CD4-positive, alpha-beta T cell treated with Interleukin-10 for 1 hour (primary cell): ENCODE measurements at places on chromosomes 1 and 21.
A peak's percentile ranks its signal among the peaks of the same experiment; 100 is the strongest.

- DNase-seq, result no peak
These were observed 83.4 kb downstream of the SLC16A1 start for GRCh38 chr1:112872551-112872962.

DNA sequence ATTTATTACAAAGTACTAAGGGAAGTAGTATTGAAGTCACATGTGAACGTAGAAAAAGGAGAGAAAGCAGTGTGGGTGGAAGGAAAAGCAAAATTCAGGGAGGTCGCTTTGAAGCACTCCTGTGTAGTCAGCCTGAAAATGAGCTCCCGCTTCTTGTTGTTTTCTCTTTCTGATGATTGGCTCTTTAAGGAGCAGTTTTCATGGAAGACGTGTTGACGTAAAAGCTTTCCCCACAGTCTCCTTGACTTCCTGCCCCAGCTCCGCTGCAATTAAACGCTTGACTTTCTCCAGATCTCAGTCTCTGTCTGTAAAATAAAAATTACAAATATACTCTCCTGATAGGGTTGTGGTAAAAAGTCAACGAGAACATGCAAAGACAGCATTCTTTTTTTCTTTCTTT is 661.5 kb upstream of the ZP4 start:
- no peak for DNase-seq

DNA sequence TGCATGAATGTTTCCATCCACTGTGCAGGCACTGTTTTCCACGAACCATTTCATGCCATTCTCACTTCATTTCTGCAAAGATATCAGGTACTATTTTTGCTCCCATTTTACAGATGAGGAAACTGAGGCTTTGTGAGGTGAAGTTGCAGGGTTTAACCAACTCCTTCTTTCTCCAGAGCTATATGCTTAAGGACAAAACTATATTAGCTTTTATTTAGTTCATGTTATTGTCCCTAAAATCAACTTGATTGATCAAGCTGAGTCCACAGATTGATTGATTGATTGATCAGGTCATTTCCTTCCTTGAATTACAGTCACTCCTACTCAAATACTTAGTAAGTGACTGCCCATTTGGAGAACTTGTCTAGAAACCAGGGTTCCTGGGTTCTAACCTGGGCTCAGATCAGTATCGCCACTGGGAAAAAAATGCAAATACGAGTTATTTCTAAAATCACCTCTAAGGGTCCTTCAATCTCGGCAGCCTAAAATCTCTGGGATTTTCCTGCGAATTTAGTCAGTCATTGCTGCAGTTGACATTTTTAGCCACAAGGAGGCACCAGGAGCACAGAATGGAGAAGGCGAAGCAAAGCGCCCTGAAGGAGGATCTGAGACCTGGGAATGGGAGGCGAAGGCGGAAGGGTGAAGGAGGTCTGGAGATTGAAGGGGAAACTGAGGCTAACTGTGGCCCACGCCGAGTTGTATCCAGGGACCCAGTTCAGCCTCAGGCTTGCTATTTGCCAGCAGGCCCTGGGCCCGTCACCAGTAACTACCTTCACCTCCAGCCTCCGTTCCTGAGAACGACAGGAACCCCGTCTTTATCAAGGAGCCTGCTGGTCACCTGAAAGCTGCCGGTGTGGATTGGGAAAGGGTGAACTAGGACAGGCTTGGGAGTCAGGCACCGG is 14.3 kb upstream of the MUL1 start:
- peak; percentile 72 for DNase-seq

DNA sequence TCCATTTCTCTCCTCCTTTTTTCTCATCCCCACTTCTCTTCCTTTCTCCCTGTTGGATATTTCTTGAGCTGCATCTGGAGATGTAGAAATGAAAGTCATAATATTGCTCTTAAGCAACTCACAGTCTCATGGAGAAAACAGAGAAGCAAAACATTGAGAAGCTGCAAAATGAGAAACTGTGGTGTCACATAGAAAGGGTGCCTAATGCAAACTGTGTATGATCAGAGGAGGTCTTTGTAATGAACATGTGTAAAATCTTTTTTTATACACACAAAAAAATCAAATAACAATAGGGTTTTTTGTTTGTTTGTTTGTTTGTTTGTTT is 11.8 kb upstream of the SLAMF7 start:
- DNase-seq, result no peak

GRCh38 chr1:232307296-232308017 is 322.5 kb downstream of the SIPA1L2 start:
- no peak for DNase-seq
